ENCODE measurements at places on chromosomes 16 and 17. TPM values are rescaled to one million over a fixed set of nuclear protein-coding genes. Genes with fewer than 3 reads are reported as not detected.

DNA sequence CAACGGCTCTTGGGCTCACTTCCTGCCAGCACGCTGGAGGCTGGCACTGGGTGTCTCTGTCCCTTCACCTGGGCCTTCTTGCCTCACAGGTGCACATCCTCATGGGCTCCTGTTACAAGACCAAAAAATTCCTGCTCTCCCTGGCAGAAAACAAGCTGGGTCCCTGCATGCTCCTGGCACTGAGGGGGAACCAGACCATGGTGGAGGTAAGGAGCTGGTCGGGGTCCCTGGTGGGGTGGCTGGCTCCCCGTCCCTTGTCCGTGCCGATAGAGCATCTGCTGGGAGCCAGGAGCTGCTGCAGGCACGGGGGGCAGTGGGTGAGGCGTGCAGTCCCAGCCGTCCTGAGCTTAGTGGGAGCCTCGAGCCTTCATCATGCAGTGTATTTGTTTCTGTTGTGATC is 79.5 kb upstream of the PLCG2 start:
- no peak for DNase-seq
- no peak overlapping the region for H3K27ac ChIP-seq
- H3K4me3 ChIP-seq, result no peak overlapping the region
- peaks cover 1% of the 10 kb centered on the region for H3K36me3 ChIP-seq
- H3K27me3 ChIP-seq, result no peaks in the 10 kb centered on the region

GRCh38 chr16:83561876-83562275 is 245.9 kb upstream of the HSBP1 start:
- H3K4me1 ChIP-seq, result no peaks in the 10 kb centered on the region
- no peaks in the 10 kb centered on the region for H3K27me3 ChIP-seq
- H3K4me3 ChIP-seq, result no peak overlapping the region
- no peaks in the 10 kb centered on the region for H3K36me3 ChIP-seq

NPIPA7 gene
- polyA plus RNA-seq, result 6.9 TPM

DNA sequence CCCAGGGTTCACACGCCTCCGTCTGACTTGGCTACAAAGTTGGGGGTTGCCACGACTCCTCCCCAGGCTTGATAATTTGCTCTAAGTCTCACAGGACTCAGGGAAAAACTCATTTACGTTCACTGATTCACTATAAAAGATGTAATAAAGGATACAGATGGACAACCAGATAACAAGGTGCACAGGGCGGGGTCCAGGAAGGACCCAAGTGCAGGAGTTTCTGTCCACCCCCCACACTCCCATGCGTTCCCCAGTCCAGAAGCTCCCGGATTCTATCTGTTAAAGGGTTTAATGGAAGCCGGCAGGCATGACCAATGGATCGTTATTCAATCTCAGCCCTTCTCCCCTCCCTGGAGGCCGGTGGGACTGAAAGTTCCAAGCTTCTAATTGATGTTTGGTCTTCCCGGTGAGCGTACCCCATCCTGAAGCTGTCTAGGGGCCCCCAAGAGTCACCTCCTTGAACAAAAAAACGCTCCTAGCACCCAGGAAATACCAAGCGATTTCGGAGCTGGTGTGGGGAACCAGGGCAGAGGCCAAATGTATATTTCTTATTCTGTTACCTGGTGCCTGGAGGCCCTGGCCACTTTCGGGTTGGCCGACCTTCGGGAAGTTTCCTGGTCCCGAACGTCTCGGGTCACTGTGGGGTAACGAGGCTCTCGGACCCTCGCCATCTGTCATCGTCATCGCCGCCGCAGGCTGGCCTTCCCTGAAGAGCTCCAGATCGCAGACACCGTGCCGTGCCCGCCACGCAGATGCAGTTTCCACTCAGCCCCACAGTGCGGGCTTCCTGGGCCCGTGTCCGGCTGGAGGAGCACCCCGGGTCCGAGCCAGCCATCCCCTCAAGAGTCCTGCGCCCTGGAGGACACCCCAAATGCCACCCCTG is 13.5 kb upstream of the METRNL start:
- H3K27ac ChIP-seq, result no peak overlapping the region
- no peak overlapping the region for H3K4me3 ChIP-seq
- no peaks in the 10 kb centered on the region for H3K27me3 ChIP-seq

DNA sequence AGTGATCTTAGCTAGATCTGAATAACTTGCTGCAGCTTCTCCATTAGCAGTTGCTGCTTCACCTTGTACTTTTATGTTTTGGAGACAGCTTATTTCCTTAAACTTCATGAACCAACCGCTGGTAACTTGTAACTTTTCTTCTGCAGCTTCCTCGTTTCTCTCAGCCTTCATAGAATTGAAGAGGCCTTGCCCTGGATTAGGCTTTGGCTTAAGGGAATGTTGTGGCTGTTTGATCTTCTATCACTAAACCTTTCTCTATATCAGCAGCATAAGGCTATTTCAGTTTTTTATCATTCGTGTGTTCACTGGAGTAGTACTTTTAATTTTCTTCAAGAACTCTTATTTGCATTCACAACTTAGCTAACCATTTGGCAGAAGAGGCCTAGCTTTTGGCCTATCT is 21.5 kb upstream of the TMEM92 start:
- no peak overlapping the region for H3K27ac ChIP-seq
- H3K4me3 ChIP-seq, result no peak overlapping the region
- H3K4me1 ChIP-seq, result peaks cover 1% of the 10 kb centered on the region
- DNase-seq, result no peak
- no peaks in the 10 kb centered on the region for H3K27me3 ChIP-seq
- H3K36me3 ChIP-seq, result no peaks in the 10 kb centered on the region

DOC2A gene
- polyA plus RNA-seq, result 0.03 TPM

HOXB7 gene
- polyA plus RNA-seq, result 12.7 TPM

DNA sequence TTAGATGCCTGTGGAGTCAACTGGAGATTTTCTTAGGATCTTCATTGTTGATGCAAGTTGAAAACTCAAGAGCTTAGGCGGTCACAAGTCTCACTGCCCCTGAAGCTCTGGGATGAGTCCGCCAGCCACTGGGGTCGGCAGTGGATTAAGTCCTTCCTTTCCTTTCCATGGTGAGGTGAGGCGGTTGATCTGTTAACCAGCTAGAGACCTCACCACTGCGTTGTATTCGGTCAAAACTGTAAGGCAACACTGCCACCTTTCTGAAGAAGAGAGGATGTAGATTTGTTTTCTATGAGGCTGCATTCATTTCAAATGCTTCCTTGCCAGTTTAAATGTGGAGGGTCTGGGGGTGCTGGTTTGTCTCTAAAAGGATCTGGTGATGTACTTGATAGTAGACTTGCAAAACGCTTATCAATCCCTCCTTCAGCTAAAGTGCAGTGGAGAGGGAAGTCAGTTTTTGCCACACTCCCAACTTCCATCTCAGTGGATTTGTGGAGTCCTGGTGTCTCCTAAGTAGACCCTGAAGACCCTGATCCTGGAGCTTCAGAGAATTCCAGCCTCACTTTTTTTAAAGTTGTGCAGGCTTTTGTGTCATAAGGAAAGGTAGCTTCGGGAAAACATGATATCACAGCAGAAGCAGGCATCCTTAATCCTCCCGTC is 1.7 kb downstream of the MYOCD start:
- H3K36me3 ChIP-seq, result no peaks in the 10 kb centered on the region
- DNase-seq, result peak; percentile 56
- H3K27ac ChIP-seq, result no peak overlapping the region
- no peaks in the 10 kb centered on the region for H3K4me1 ChIP-seq
- no peak overlapping the region for H3K4me3 ChIP-seq

DNA sequence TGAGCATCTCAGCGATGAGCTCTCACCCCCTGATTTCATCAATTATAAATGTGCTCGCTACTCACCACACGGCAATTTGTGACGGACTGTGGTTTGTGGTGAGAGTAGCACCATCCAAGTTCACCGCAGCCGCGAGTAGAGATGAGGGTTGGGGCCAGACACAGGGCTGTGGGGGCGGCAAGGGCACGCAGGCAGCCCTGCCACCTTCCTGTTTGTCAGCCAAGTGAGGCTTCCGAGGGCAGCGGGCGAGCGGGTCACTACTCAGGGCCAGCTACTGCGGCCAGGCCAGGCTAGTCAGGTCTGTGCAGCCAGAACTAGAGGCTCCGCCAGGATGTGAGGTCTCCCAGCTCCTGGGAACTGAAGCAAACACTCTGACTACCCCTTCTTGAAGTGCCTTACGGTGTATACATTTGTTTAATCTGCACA is 39.6 kb upstream of the MEOX1 start:
- H3K27ac ChIP-seq, result no peak overlapping the region
- H3K4me1 ChIP-seq, result peaks cover 2% of the 10 kb centered on the region
- no peak overlapping the region for H3K4me3 ChIP-seq

- no peaks in the 10 kb centered on the region for H3K36me3 ChIP-seq
- no peak overlapping the region for H3K4me3 ChIP-seq
- no peaks in the 10 kb centered on the region for H3K4me1 ChIP-seq
- H3K27ac ChIP-seq, result no peak overlapping the region
These were observed 12.5 kb upstream of the GP1BA start for GRCh38 chr17:4919511-4920047.

GRCh38 chr16:85593494-85594221 is 19.5 kb upstream of the GSE1 start:
- H3K27ac ChIP-seq, result no peak overlapping the region
- H3K27me3 ChIP-seq, result no peaks in the 10 kb centered on the region
- peaks cover 3% of the 10 kb centered on the region for H3K4me1 ChIP-seq
- no peak overlapping the region for H3K4me3 ChIP-seq
- no peak for DNase-seq
- no peaks in the 10 kb centered on the region for H3K36me3 ChIP-seq

SBK1 gene
- 0.01 TPM for polyA plus RNA-seq

DNA sequence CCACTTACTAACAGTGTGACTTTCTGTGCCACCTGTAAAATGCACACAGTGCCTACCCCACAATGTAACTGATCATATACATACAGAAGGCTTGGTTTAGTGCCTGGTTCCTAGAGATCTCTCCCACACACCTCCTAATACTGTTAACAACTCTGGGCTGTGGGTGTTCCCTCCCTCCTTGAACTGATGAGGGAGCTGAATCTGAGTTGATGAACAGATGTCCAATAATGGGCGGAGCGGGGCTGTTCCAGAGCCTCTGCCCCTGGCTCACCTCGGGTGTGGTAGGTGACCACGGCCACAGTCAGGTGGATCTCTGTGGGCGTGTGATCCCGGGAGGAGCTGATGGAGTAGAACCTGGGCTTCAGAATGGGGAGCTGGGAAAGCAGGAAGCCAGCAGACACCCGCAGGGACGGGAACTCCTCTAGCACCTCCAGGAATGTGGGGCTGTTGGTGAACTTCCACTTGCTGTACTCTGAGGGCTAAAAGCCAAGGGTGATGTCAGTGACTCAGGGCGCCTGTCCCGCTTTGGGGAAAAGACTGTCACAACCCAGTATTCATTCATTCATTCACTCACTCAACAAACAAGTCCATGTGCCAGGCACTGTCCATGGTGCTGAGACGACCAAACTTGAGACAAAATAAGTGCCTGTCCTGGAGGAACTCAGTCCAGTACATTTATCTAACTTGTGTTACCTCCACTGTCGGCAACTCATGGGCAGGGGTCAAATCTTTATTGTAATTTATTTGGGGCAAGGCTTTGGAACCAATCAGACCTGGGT is 37.6 kb downstream of the NOS2 start:
- H3K4me1 ChIP-seq, result no peaks in the 10 kb centered on the region
- no peak overlapping the region for H3K4me3 ChIP-seq
- no peak overlapping the region for H3K27ac ChIP-seq
- peak; percentile 29 for DNase-seq

NPW gene
- polyA plus RNA-seq, result 0.06 TPM

- no peaks in the 10 kb centered on the region for H3K4me1 ChIP-seq
- no peak overlapping the region for H3K27ac ChIP-seq
- H3K27me3 ChIP-seq, result peaks cover 32% of the 10 kb centered on the region
- peak; percentile 66 for DNase-seq
These were observed 1.4 kb upstream of the SLC22A31 start for GRCh38 chr16:89201439-89202377.

DNA sequence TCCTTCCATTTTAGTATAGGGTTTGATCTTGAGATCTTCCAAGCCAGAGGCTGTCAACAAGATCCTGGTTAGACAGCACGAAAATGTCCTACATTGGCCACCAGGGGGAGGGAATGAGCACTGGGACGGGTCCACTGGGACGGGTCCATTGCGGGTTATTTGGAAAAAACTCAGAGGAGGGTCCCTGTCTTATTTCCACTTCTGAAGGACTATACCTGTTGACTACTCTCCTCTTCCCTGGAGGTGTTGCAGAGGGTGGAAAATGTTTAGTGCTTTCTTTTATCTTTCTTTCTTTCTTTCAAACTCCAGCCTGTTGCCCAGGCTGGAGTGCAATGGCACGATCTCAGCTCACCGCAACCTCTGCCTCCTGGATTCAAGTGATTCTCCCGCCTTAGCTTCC is 2.5 kb downstream of the TTLL6 start:
- H3K36me3 ChIP-seq, result no peaks in the 10 kb centered on the region
- H3K27ac ChIP-seq, result no peak overlapping the region
- no peak overlapping the region for H3K4me3 ChIP-seq
- DNase-seq, result peak; percentile 11

DNA sequence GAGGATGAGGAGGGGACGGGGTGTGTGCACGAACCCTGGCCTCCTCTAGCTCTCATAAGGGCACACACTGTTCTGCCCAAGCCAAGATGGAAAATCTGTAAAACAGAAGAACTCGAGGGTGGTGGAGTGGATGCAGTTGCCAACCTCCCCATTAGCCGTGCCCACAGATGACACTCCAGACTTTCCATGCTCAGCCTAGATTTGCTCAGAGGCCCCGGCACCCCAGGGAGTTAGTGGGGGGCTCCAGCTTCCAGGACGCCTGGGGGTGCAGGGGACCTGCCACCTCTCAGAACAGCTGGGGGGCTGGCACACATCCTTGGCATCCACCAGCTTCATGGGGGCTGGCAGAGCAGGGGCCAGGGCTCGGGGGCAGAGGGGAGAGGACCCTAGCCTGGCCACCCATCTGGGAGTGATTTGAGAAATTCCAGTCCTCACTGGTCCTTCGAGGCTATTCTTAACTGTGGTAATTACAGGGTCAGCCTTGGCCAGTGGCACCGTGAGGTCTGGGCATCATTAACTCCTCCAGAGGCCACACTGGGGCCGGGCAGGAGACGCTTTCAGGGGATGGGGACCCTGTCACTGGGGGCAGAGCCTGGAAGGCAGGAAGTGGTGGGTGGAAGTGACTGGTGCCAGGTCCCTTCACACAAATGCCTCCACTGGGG is 14.3 kb downstream of the VASN start:
- H3K27ac ChIP-seq, result peak overlapping the region; percentile 58
- H3K4me3 ChIP-seq, result no peak overlapping the region
- peaks cover 35% of the 10 kb centered on the region for H3K36me3 ChIP-seq
- H3K4me1 ChIP-seq, result peaks cover 66% of the 10 kb centered on the region
- no peaks in the 10 kb centered on the region for H3K27me3 ChIP-seq

GRCh38 chr17:57889892-57890856 is 40.3 kb upstream of the MRPS23 start:
- no peaks in the 10 kb centered on the region for H3K27me3 ChIP-seq
- peak; percentile 76 for DNase-seq
- H3K27ac ChIP-seq, result peak overlapping the region; percentile 53
- peaks cover 34% of the 10 kb centered on the region for H3K4me1 ChIP-seq
- H3K4me3 ChIP-seq, result no peak overlapping the region
- no peaks in the 10 kb centered on the region for H3K36me3 ChIP-seq

- H3K36me3 ChIP-seq, result no peaks in the 10 kb centered on the region
- H3K4me1 ChIP-seq, result peaks cover 2% of the 10 kb centered on the region
- DNase-seq, result no peak
- peak overlapping the region; percentile 13 for H3K27ac ChIP-seq
- H3K27me3 ChIP-seq, result no peaks in the 10 kb centered on the region
These were observed 200.5 kb upstream of the ASIC2 start for GRCh38 chr17:33493566-33493965.

Measured in fibroblast of lung (primary cell).